ENCODE measurements at places on chromosomes 5 and 9.

- DNase-seq: no peak
Measured at GRCh38 chr5:155134130-155134529, 120.6 kb downstream of the KIF4B start.

DNA sequence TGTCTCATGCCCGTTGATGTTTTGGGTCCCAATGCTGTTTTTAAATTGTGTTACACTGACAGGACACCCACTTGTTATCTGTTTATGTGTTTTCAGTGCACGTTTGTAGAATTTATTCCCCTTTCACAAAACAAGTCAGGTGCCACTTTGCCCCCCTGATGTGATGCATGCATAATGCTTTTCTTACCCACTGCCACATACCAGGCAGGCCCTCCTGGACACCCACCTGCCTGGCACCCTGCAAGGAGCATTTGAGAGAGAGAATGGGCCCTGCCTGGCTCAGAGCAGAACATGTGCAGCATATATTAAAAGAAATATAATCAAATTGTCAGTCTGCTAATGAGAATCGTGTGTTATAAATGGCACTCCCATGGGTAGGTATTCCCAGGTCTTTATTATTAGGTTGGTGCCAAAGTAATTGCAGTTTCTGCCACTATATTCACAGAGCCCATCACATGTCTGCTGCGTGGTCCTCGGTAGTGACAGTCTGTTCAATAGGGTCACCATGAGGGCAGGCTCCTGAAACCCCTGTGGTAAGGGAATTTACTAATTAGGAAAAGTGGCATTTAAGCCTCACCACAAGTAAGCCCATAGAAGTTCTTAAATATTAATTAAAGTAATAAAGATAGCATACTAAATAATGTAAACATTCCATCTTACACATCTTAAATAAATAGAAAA is 52.2 kb upstream of the CKMT2 start:
- no peak for DNase-seq

- peak; percentile 85 for DNase-seq
Measured at GRCh38 chr9:70924895-70925547, 196.4 kb downstream of the TRPM3 start.

GRCh38 chr5:181217803-181218062 is 5.3 kb upstream of the TRIM41 start:
- DNase-seq: no peak

DNA sequence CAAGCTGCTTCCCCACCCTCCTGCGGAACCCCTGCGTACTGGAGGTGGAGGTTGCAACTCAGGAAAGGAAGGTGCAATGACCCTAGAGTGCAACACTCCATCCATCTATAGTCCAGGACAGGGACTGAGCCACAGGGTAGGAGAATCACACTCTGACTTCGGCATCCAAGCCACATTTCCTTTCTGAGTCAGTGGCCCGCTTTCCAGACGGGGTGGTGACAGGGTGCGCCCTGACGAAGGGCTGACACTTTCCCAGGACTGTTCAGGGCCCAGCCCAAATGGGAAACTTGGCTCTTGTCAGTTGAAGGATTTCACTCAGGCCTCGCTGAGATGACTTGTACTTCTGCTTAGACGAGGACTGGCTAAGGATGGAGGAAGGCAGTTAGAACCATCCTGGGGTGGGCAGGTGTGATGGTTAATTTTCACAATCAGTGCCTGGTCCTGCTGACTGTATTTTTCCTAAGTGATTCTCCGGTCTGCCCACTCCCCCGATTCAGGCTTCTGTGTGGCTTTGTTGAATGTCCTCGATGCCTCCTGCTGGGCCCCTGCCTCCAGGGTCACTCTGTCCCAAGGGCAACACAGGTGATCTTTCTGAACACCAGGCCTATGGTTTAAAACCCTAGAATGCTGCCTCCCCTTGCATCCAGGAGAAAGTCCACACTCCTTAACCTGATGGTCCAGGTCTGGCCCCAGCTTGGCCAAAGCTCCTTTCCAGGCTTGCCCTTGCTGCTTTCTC is 228.1 kb downstream of the FSTL4 start:
- no peak for DNase-seq

- peak; percentile 47 for DNase-seq
Measured at GRCh38 chr9:90099262-90099963, 494.6 kb downstream of the GADD45G start.

- no peak for DNase-seq
Measured at GRCh38 chr5:79590396-79590999, 21.7 kb upstream of the TENT2 start.

DNA sequence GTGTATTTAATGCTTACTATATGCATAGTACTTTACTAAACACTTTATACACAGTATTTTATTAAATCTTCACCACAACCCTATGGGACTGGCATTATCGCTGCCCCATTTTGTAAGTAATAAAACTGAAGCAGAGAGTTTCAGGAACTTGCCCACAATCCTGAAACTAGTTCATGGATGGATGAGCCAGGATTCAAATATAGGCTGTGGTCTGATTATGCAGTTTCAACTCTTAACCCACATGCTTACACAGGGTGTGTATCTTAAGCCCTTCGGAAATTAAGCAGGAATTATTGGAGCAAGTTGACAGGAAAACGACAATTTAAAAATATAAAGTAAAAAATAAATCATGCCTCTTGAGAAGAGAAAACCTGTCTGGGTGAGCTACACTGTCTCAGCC is 109.0 kb downstream of the ATP10B start:
- DNase-seq: no peak

- no peak for DNase-seq
Measured at GRCh38 chr5:142281008-142281367, 43.8 kb downstream of the SPRY4 start.

GRCh38 chr5:36641431-36641830 is 35.0 kb downstream of the SLC1A3 start:
- DNase-seq: no peak

DNA sequence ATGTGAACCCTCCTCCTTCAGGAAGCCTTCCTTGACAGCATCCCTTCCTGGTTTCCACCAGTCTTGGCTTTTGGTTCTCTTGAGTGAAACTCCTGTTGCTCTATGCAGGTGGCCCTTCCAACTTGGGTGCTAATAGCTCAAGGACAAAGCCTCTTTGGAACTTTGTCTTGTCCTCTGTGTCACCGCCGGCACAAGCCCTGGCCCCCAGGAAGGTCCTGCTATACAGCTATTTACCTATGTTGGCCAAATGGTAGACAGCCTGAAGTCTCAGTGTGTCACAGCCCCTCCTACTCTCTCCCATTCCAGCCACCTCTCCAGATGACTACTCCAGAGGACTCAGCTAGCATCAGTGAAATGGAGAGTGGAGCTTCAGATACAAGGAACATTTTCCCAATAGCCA is 94.7 kb upstream of the ZNF618 start:
- DNase-seq: no peak

DNA sequence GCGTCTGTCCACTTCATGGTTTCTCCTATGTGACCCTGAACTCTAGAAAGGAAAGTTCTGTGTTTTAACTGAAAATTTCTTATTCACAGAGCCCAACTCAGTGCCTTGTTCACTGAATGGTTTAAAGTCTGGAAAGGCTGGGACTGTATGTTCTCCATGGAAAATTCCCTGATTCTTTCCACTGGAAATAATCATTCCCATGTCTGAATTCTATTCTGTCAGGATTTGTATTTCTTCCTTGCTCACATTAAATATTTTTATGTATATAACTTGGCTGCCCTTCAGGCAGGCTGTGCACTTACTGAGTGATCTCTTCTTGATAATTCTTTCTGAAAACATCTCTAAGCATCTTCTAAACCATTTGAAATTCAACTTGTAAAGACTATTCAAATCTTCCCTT is 1126.9 kb upstream of the DMAC1 start:
- DNase-seq: no peak

DNA sequence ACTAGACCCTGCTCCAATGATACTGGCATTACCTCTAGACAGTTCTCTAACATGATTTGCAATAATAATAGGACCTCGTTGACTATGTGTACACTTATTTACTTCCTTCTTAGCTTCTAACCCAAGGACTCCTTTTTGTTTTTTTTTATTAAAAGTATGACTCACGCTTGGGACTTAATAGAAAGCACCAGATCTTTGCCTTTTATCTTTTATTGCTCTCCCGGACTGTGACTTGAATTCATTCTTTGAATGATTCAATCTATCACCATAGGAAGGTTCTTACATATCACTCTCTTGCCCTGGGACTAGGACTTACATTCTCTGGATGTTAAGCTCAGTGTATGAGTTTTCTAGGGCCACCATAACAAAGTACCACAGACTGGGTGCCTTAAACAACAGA is 9.0 kb downstream of the C9 start:
- DNase-seq: no peak

DNA sequence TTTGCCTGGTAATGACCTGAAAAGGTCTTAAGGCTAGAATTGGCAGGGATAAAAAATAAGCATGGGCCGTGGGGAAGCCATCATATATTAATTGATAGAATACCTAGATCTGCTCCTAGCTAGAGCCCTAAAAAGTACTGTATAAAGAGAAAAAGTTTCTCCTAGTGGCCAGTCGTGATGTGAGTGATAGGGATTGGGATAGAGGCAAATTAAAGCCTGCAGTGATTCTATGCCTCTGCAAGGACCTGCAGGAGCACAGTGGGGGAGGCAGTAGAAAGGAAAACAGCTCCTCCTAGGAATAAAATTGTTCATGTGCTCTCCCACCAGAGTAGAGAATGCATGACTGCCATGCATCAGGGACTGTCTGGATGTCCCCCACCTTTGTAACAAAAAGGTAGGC is 56.2 kb upstream of the FTMT start:
- DNase-seq: no peak

DNA sequence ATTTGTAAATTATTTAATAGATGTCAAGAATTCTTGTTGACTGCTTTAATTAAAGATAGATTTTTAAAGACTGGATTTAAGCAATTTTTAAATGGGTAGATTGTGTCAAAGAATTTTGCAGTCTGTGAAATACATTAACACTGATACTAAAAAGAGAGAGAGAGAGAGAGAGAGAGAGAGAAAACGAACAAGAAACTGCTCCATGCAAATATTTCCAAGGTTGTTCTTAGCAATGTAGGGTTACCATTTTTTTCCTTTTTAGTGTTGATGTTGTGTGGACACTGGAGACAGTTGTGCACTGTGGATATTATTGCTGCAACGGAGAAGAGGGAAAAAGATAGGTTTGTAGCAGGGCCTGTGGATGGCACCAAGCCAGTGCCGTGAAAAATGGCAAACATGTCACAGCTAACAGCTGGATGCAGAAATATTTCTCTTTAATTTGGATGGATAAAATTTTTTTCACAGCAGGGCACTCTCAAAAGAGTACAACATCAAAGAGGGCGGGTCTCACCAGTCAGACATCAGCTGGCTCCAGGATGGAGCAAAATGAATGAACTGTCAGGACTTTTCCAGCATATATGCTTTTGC is 58.2 kb downstream of the PRDM6 start:
- DNase-seq: no peak

GRCh38 chr5:173554038-173554955 is 62.2 kb downstream of the BOD1 start:
- DNase-seq: no peak

GRCh38 chr9:70954596-70955143 is 166.8 kb downstream of the TRPM3 start:
- DNase-seq: peak; percentile 16

DNA sequence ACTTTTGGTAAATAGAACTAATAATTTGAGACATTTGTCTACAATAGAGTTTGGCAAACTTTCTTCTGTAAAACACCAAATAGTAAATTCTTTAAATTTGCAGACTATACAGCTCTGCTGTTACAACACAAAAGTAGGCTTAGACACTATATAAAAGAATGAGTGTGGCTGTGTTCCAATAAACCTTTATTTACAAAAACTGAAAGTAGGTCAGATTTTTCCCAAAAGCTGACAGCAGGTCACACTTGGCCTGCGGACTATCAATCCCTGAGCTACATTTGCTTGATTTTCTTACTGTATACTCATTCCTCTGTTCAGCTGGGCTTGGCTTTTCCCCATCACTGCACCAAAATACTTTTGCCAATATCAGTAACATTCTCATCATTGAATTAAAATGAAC is 189.4 kb downstream of the COMMD10 start:
- no peak for DNase-seq

- no peak for DNase-seq
Measured at GRCh38 chr9:103301051-103301450, 305.9 kb downstream of the CYLC2 start.
